ENCODE measurements at places on chromosomes 3 and 15.

GRCh38 chr3:158404131-158404718, 166.8 kb upstream of the MLF1 start:
- no peak for DNase-seq

DNA sequence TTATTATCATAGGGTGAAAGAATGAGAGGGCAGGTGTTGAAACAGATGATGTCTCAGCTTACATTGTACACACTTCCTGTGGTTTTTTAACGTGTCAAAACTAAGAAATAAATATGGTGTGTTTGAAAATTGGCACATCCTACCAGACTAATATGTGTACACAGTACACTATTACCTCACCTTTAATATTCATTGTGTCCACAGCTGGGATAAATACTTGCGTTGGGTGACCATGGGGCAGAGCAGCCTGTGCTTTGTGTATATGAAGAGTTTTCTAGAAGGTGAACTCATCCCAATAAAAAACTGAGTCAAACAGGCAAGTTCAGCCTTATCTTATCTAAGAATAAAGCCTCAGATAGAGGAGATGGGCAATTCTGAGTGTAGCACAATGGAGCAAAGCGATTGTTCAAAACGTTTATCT, 17.3 kb downstream of the SUCNR1 start:
- no peak for DNase-seq

- DNase-seq = no peak
Measured at GRCh38 chr3:70519026-70519425, 206.6 kb upstream of the MDFIC2 start.

GRCh38 chr15:70974004-70974832, 81.6 kb downstream of the LRRC49 start:
- no peak for DNase-seq

DNA sequence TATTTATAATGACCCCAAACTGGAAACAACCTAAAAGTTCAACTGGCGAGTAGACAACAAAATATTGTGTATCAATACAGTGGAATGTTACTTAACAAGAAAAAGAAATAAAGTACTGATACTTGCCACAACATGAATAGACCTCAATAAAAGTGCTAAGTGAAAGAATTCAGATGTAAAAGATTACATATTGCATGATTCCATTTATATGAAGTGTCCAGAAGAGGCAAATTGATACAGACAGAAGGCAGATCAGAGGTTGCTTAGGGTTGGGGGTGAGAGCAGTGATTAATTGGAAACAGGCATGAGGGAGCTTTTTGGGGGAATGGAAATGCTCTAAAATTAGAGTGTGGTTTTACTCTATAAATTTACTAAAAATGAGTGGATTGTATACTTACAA, 183.3 kb downstream of the SATB1 start:
- DNase-seq = no peak

DNA sequence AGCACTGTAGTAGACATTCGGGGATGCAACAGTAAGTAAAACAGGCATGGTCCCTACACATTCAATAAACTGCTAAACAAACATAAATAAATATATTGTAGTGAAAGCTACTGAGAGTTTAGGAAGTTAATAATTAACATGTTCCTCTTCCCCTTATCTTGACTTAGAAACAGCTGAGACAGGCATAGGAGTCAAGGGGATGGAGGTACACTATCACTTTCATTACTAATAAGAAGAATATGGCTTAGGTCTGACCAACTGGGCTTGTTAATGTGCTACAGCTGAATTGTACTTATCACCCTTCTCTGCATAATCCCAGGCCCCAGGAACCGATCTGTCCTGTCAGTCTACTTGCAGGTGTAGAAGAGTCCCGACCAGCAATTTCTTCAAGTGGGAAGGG, 116.3 kb upstream of the DAZL start:
- DNase-seq = no peak

- no peak for DNase-seq
Measured at GRCh38 chr15:26870346-26870745, 3.5 kb downstream of the GABRA5 start.

DNA sequence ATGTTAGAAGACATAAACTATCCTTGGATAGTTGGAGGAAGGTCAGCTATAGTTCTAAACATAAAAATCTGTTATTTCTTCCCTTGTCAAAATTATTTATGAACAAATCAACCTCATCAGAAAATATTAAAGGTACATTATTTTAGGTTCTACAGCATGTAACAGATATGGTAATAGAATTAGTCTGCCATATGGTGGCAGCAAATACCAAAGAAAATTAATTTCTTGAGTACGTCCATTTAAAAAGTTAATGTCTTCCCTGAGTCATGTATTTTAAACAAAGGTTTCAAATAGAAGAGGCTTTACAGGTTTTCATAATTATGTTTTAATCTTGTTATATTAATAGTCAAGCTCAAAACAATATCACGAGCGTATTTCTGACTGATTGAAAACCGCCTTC, 17.9 kb upstream of the ANKRD28 start:
- no peak for DNase-seq

DNA sequence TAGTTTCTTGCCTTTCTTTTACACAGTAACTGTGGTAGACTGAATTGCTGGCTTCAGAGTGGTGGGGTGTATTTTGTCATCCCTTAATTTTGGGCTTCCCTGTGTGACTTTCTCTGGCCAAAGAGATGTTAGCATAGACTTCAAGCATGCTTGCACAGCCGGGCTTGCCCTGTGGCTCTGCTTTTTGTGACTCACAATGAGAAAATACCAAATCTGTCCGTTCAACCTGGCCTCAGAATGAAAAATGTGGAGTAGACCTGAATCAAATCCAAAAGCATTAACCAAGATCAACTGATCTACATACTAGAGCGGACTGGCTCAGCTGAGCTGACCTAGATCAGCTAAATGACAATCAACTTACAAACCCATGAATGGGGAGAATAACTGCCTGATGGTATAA, 51.4 kb downstream of the PLAAT1 start:
- DNase-seq = no peak

- DNase-seq = peak; percentile 68
Measured at GRCh38 chr3:14403619-14404155, 1.3 kb downstream of the SLC6A6 start.

- no peak for DNase-seq
Measured at GRCh38 chr3:35044190-35044589, 595.1 kb upstream of the ARPP21 start.

DNA sequence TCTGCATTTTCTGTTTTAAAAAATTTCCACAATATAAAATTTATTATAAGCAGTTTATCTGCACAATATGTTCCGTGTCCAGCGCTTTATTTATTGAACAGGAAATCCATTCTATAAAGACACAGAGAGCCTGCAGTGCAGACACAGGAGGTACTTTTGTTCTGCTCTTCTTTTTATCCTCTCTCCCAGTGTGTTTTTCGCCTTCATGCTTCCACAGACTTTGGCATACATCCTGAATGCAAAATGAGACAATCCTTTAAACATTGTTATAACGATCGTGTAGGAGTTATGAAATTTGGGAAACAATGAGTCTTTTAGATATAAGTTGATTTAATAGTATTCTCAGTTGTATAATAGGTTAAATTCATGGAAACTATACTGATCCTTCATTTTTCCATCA, 749.2 kb downstream of the NAALADL2 start:
- DNase-seq = no peak

Measured in ovary (tissue), 10 donors.